Activated T-cell treated with anti-CD3 and anti-CD28 coated beads, Interleukin-2, amount 50 U/mL, for 4 hours (primary cell): ENCODE measurements at places on chromosomes 3 and 15. TPM values are rescaled to one million over a fixed set of nuclear protein-coding genes. Genes with fewer than 3 reads are reported as not detected.
A peak's percentile ranks its signal among the peaks of the same experiment; 100 is the strongest.

GRCh38 chr15:46622851-46623250, 988.0 kb downstream of the SQOR start:
- DNase-seq, result no peak

- DNase-seq, result no peak
Observed at GRCh38 chr15:75750261-75751050, 37.8 kb upstream of the CSPG4 start.

Gene MAP1A
- total RNA-seq, result 1.1 TPM

Gene PLCB2
- total RNA-seq, result 41.7 TPM

Gene COL6A6
- total RNA-seq, result not detected

DNA sequence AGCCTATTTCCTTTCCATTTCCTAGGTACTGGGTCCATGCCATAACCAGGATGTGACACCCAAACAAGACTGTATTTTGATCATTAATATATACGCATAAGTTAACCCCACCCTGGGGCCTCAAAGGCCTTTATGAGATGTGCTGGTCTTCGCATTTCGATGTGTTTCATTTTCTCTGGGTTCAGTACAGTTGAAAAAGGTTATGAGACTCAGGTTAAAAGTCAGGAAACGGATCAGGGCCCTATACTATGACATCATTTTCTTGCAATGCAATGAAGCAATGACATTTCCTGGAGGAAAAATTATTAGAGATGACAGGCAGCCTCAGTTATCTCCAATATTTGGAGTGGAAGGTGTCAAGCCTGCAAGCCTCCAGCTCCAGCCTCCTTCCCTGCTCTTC, 31.7 kb downstream of the TMEM212 start:
- no peak for DNase-seq

- no peak for DNase-seq
Observed at GRCh38 chr15:100529556-100529955, 806 bp upstream of the CERS3 start.

DNA sequence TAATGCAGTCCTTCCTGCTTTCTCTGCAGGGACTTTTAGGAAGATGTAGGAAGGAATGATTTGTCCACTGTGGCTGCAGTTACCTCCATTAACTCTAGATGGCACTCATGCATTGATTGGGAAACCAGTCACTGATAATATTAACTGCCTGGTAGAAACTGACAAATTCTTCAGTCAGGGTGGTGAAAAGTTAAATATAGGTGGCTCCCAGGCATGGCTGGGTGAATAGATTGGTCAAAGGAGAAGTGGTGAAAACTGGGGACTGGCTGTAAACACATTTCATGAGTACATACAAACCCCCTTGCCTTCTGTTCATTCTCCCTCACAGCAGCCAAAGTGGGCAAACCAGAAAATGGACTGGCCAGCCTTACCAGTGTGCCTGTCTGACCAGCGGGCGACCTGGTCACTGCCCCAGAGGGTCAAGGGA, 333.4 kb downstream of the THSD4 start:
- no peak for DNase-seq

DNA sequence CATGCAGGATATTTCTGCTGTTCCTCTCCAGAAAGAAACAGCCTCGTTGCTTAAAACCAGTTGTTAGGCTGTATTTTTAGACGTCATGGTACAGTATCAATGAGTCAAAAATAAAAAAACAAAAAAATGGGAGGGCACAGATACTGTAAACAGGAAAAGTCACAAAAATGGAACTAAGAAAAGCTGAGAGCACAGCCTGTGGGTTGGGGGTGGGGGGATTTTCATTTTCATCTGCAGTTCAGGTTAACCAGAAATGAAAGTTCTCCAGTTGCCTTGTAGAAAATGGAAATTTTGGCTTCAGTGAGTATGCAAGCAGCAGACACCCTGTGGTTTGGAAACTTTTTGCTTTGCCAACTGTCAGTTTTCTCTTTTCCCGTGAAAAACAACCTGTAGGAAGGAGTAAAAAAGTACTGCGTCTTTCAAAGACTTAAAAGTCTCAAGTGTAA, 59.0 kb downstream of the FRMD4B start:
- peak; percentile 31 for DNase-seq

Gene CNTN6
- not detected for total RNA-seq

DNA sequence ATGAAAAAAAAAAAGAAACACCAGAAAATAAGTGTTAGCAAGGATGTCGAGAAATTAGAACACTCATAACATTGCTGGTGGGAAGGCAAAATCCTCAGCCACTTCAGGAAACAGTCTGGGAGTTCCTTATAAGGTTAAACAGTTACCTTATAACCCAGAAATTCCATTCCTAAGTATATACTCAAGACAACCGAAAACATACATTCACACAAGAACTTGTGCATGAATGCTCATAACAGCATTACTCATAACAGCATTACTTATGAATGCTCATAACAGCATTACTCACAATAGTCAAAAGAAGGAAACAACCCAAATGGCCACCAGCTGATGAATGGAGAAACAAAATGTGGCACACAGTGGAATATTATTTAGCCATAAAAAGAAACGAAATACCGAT, 34.8 kb upstream of the DCP1A start:
- DNase-seq, result no peak

GRCh38 chr3:189338366-189338765, 166.6 kb downstream of the TPRG1 start:
- no peak for DNase-seq

Gene THBS1
- 2.0 TPM for total RNA-seq

Gene SNURF
- 16.7 TPM for total RNA-seq

GRCh38 chr3:13122081-13123012, 49.1 kb upstream of the IQSEC1 start:
- DNase-seq, result no peak

GRCh38 chr3:142815803-142816202, 73.1 kb downstream of the PCOLCE2 start:
- no peak for DNase-seq

Gene TMC3
- total RNA-seq, result not detected

Gene TMEM108
- total RNA-seq, result not detected

- DNase-seq, result no peak
Observed at GRCh38 chr3:126031981-126032471, 51.9 kb downstream of the SLC41A3 start.

GRCh38 chr3:130850044-130850797, 43.7 kb upstream of the ATP2C1 start:
- peak; percentile 8 for DNase-seq

- no peak for DNase-seq
Observed at GRCh38 chr3:161548301-161548700, 51.7 kb downstream of the OTOL1 start.

Gene NPAP1
- not detected for total RNA-seq

GRCh38 chr3:128619146-128619890, 31.3 kb downstream of the RPN1 start:
- DNase-seq, result no peak

DNA sequence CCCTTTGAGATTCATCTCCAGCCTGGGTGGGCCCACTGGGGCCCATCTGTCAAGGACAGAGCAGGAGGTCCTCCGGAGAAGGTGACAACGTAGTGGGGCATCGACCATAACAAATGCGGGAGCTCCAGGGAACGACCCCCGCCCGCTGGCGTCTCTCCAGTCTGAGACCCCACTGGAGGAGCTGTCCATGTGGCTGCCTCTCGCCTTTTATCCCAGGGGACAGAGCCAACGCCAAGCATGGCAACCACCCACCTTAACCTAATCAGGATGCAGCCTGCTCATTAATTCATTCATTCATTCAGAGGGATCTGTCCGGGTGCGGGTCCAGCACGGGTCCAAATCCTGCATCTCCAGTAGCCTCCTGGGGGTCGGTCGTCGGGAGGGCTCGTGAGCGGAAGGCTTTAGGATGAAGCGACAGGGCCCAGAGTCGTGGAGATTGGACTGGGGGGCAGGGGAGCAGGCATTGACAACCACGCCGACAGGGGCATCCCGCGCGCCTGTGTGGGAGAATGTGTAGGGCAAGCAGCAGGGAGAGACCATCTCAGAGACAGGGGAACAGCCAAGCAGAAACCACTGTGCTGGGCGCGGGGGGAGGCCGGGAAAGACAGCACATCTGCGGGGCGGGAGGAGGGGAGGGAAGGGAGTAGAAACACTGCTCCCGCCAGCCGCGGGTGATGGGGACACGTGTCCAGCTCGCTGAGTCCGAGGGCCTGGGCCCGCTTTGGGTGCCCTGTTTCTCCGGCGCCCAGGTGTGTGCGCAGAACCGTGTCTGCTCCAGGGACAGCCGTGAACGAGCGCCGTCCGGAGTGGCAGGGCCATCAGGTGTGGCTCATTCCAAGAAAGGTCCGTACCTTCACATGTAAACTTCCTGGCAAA, 1.9 kb downstream of the PIGZ start:
- DNase-seq, result no peak
